Stimulated activated CD4-positive, alpha-beta T cell treated with anti-CD3 and anti-CD28 coated beads, Interleukin-1b, Interleukin-23, amount 100 ng/mL, for 1 hour (primary cell): ENCODE measurements at places on chromosomes 11 and 22.

DNA sequence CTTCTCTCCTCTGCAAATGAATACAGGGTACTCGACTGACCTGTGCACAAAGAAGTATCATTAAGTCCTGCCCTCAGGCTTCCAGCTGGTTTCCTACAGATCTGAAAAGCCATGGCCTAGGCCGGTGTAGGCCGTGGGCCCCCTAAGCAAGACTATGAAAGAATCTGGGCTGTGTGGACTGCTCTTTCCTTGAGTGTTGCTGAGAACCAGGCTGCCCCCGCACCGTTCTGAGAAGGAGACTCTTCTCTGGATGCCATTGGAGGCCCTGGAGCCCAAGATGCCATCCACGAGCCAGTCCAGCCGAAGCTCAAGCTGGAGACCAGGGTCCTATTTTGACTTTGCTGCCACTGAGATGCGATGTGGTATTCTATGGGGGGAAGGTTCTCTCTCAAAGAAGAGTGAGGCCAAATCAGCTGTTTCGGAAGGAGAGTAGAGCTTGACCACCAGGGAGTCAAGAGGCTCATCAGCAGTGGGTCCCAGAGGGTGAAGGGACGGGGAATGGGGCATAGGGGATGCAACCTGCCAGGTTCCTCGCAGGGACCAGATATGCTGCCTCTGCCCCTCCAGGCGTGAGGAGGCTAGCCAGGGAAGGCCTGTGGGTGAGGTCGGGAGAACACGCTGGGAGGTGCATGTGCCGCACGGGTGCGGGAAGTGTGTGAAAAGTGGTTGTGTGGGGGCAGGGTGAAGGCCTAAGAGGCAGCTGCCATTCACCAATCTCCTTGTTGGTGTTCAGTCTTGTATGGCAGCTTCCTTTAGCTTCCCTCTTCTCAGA is 96.4 kb upstream of the B3GAT1 start:
- no peak for DNase-seq

GRCh38 chr11:72626414-72626936 is 47.7 kb downstream of the PDE2A start:
- no peak for DNase-seq

GRCh38 chr11:19433367-19433766 is 192.6 kb upstream of the E2F8 start:
- DNase-seq = no peak

DNA sequence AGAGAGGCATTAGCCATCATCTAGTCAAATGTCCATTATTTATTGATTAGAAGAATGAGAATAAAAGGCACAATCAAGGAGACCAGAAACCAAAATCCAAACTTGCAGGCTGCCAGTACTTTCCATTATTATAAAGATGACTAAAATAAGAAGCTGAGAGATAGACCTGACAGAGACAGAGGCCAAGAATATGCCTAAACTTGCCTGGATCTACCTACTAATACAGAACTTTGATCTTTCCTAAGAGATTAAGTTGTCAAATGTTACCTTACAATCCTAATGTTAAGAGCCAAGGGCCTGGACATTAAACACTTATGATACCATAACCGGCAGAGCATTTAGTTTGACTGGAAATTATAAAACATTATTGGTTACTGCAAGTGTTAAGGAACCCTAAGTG is 6.2 kb downstream of the LGR4 start:
- no peak for DNase-seq

DNA sequence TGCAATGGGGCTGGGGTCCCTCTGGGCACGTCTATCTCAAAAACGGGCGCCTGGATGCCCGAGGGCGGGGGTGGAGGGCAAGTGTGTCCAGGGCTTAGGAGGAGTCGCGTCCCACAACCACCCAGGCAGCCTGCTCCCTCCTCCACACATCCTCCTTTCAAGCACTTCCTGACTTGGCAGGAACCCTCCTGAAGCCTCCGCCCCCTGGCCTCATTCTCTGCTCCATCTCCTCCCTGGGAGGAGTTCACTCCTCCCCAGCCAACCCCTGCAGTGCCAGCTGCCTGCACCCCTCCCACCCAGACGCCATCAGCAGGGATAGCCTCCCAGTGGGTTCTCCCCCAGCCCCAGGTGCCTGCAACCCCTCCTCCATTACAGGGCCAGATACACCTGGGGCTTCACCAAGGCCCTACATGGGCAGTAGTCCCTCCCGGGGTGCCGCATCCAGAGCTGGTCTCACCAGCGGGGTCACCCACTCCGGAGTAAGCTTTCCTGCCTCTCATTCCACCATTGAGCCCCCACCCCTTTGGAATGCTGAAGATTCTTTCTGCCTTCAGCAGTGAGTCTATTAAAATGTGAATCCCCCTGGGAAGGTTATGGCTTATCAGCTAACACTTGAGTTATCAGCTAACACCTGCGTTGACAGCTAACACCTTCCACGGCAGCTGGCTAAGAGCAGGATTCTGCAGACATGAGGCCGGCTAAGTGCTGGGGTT is 24.4 kb downstream of the RTN4R start:
- no peak for DNase-seq

GRCh38 chr11:60868682-60869450 is 1.5 kb downstream of the ZP1 start:
- DNase-seq = no peak

GRCh38 chr11:59152312-59152951 is 9.8 kb downstream of the FAM111A start:
- DNase-seq = no peak

DNA sequence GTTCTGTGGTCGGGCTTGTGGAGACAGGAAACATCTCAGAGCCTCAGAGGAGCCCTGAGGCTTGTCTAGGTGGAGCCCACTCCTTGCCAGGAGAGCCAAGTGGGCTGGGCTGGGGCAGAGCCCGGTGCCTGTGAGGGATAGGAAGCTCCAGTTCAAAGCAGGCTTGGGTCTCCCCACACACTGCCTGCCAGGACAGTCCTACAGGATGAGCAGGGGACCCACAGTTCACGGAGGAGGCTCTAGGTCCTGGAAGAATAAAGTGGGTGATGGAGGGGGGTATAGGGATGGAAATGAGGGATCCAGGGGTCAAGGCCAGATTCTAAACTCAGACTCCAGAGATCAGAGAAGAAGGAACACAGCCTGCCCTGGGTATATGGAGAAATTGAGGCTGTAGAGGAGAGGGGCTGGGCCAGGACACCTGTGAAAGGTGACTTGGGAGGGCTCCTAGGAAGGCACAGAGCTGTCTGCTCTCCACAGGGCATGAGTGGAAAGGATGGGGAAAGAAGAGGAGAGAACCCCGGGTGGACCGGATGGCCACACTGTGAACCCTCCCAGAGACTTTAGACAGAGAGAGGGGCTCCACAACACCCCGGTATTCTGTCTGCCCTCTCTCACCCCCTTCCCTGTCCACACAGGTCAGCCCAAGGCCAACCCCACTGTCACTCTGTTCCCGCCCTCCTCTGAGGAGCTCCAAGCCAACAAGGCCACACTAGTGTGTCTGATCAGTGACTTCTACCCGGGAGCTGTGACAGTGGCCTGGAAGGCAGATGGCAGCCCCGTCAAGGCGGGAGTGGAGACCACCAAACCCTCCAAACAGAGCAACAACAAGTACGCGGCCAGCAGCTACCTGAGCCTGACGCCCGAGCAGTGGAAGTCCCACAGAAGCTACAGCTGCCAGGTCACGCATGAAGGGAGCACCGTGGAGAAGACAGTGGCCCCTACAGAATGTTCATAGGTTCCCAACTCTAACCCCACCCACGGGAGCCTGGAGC is 7.4 kb downstream of the IGLL5 start:
- DNase-seq = no peak

DNA sequence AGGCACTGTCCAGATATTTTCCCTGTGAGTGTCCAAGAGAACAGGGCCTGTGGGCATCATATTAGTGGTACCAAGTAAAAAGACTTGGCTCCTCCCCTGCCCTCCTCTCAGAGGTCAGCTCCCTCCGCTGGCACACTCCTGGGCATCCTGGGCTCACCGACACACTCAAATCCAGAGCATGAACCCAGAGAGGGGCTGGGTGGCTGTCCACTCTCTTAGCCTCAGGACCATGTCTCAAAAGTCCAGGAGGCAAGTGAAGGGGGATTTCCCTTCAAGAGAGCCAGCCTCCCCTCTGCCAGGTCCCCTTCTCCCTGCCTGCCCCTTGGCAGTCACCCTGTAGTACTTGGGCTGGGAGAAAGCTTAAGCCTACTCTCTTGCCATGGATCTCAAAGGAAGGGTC is 10.3 kb downstream of the BCL9L start:
- DNase-seq = no peak

DNA sequence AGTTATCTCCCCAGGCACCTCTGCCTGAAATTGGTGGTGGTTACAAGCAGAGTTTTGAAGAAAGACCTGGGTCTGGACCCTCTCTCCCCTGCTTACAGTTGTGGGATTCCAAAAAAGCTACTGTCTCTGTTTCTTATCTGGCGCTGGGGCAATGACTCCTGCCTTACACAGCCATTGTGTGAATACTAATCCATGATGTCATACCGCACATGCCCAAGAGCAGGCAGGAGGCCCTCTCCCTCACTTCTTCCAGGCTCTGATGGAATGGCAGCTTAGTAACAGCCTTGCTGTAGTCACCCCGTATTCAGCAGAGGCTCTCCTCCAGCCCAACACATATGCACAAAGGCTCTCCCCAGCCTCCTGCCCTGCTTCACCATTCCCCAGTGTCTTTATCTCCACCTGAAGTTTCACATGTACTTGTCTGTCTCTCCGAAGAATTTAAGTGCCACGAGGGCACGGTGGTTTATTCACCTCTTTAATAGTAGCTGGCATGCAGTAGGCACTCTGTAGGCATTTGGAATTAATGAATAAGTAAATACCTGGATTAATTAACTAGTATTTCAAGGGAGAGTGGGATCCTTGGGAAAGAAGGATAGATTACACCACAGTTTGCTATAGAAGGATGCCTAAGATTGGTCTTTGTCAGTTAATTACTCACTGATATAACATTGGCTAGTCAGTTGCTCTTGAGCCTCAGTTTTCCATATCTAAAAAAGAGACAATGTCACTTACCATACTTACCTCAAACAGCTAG is 165.6 kb downstream of the ETS1 start:
- DNase-seq = no peak

DNA sequence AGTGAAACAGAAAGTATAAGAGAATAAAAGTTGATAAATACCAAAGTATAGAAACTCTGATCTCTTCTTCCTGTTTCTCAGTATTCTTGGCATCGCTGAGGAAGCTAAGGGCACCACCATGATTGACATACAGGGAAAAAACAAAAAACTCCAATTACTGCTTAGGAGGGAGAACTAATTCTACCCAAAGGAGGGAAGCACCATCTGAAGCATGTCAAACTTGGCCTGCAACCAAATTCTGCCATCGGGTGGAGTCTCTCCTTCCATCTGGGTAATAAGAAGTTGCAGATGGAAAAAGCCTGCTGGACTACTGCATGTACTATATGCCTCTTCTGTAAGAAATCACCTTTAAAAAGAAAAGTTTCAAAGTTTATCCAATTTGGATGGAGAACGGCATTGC is 30.5 kb upstream of the PPP2R1B start:
- no peak for DNase-seq

- DNase-seq = no peak
Observed at GRCh38 chr22:20903093-20903492, 14.1 kb upstream of the CRKL start.

DNA sequence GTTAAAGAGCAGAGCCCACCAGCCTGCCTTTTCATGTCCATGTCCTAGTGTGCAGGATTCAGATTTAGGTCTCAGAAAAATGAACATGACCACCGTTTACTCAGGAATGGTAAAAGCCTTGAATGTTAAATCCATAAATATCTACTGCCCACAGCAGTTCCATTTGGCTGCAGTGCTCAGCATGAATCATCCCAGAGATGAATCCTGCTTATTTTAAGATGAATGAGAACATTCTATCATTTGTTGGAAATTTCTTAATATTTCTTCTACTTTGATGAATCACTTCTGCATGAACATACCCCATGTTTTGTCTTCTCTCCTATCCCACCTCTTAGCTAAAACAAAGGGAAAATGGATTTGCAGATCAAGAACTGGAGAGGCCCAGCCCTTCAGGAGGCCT is 47.5 kb upstream of the AQP11 start:
- no peak for DNase-seq

DNA sequence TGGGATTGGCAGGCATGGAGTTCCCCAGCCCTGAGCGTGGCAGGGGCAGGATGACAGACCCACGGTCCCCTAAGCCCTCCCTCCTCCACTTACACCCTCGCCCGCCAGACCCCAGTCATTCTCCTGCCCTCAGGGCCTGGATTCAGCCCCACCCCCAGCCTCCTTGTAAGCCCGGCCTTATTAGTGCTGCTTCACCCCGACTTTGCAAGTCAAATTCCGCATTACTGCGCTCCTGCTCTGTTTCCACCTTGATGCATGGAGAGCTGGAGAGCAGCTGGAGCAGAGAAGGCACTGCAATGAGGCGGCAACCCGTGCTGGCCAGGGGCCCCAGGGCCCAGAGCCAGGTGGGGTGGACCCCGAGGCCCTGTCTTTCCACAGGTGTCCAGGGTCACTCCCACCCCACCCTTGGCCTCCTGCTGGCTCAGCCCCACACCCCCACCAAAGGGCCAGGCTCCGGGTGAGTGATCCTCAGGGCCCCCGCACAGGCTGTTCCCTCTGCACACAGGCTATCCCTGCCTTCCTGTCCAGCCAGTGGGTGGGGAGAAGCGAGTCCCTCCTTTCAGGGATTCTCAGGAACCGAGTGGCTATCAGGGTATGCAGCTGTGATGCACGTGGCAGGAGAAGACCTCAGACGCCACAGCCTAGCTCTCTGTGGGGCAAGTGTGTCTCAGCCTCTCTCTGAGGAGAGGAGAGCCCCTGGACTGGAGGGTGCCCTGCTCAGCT is 36.4 kb downstream of the RTN4R start:
- no peak for DNase-seq

- no peak for DNase-seq
Observed at GRCh38 chr11:14676068-14676467, 32.5 kb downstream of the PDE3B start.

DNA sequence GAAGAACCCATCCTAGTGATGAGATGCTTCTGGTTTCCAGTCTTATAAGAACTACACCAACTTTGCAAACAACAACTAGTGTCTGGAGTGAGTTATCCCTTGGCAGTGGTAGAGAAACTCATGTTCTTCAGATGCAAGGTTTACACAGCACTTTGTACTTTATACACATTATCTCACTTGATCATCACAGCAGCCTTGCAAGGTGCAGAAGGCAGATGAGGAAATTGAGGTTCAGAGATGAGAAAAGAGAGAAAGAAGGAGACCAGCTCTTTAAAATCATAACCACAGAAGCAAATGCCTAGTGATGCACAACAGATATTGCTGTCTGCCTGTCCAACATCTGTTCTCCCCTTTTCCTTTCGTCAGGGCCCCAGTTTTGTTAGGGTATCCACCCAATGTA is 16.7 kb upstream of the CD44 start:
- no peak for DNase-seq

- DNase-seq = no peak
Observed at GRCh38 chr11:79414644-79415317, 26.0 kb downstream of the TENM4 start.

- DNase-seq = no peak
Observed at GRCh38 chr22:38569181-38569971, 607 bp downstream of the DMC1 start.
